Endodermal cell (in vitro differentiated cells): ENCODE measurements at places on chromosomes 1 and 21. TPM values are rescaled to one million over a fixed set of nuclear protein-coding genes. Genes with fewer than 3 reads are reported as not detected.

The HTR1D gene
- total RNA-seq: 1.2 to 2.9 TPM (median 2.6 TPM) in 3 replicates

The GBP6 gene
- not detected in 2 replicates for total RNA-seq

The AMY1A gene
- total RNA-seq: not detected in 3 replicates

The NBPF6 gene
- not detected in 2 replicates for total RNA-seq

- no peak for DNase-seq
- no peak overlapping the region for H3K27ac ChIP-seq
- no peaks in the 10 kb centered on the region for H3K4me1 ChIP-seq
- H3K27me3 ChIP-seq: no peaks in the 10 kb centered on the region
Observed at GRCh38 chr1:27967884-27968466, 8.2 kb downstream of the XKR8 start.

DNA sequence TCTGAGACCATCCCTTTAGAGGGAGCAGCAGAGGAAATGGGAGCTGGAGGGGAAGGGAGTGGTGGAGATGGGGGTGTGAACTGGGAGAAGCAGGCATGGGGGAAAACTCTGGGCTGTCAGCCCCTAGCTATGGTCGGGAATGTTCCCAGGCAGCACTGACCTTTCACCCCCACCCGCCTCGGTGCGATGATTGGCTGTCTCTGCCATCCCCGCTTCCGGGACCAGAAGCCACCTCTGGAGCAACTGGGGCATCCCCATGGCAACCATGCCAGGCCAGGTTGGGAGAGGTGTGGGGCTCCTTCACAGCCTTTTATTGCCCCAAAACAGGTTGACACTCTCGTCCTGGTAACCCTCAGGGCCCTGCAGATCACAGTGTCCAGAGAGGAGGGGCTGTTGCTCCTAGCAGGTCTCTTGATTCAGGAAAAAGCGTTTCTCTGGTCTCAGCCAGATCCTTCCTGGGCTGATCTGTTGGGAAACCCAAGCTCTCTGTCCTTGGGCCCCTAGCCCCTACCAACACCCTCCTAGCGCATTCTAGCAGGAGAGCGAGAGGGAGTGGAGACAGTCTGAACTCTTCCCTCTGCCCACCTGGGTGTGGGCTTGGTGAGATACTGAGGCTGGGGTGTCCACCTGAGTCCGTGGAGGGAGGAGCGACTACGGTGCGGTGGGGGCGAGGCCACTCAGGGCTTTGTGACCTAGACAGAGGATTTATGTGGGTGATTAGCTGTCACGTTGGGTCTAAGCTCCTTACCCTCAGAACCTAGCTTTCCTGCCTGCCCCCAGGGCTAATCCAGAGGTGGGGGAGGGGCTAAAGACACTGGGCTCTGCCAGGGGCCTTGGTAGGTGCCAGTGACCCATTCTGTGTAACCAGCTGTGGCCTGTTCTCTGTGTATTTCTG lies 12.2 kb upstream of the SLC6A9 start:
- no peaks in the 10 kb centered on the region for H3K4me1 ChIP-seq
- no peaks in the 10 kb centered on the region for H3K27me3 ChIP-seq
- H3K36me3 ChIP-seq: no peaks in the 10 kb centered on the region

GRCh38 chr1:9362488-9362887 lies 69.8 kb downstream of the SPSB1 start:
- H3K27ac ChIP-seq: no peak overlapping the region
- peaks cover 4% of the 10 kb centered on the region for H3K36me3 ChIP-seq
- no peak for DNase-seq

GRCh38 chr21:32004291-32004690 lies 131.5 kb downstream of the HUNK start:
- H3K27ac ChIP-seq: no peak overlapping the region
- H3K4me1 ChIP-seq: no peaks in the 10 kb centered on the region
- H3K4me3 ChIP-seq: no peak overlapping the region
- DNase-seq: no peak
- no peaks in the 10 kb centered on the region for H3K27me3 ChIP-seq
- no peaks in the 10 kb centered on the region for H3K36me3 ChIP-seq

DNA sequence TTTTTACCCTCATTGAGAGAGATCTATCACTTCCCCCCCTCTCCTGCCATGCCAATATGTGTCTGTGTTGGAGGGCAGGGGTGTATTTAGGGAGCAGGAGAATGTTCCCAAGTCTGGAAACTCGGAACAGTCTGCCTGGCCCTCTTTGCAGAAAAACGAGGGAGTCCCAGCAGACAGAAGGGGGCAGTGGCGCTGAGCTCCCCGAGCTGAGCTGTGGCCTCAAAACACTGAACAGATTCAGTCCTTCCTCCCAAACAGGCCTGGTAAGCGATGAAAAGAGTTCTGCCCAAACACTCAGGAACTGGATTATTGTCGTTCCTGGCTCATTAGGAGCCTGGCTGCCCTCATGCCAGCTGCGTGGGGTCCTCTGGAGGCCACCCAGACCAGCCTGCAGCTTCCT lies 981 bp downstream of the CLDN14 start:
- peaks cover 18% of the 10 kb centered on the region for H3K4me1 ChIP-seq
- no peaks in the 10 kb centered on the region for H3K27me3 ChIP-seq
- peak; percentile 70 for DNase-seq

DNA sequence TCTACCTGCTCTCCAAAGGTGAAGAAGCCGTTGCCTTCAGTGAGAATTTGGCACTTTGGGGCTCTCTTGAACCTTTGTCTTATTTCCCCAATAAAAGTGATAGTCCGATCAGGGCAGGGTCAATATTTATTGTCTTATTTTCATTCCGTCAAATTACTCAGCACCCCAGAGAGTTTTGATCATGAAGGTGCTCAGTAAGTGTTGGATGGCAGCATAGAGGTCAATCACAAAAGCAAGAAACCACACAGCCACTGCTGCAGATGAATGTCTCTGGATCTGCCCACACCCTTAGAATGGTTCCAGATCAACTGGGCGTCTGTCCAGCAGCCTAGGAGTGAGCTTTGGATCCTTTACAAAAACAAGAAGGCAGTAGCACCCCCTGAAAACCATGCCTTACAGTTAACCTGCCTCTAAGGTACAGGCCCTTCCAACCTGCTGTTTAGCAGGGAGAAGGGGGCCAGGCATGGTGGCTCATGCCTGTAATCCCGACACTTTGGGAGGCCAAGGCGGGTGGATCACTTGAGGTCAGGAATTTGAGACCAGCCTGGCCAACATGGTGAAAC lies 97.3 kb downstream of the PSMG1 start:
- no peaks in the 10 kb centered on the region for H3K4me1 ChIP-seq
- H3K27ac ChIP-seq: no peak overlapping the region
- H3K36me3 ChIP-seq: no peaks in the 10 kb centered on the region
- H3K4me3 ChIP-seq: no peak overlapping the region
- H3K27me3 ChIP-seq: no peaks in the 10 kb centered on the region

DNA sequence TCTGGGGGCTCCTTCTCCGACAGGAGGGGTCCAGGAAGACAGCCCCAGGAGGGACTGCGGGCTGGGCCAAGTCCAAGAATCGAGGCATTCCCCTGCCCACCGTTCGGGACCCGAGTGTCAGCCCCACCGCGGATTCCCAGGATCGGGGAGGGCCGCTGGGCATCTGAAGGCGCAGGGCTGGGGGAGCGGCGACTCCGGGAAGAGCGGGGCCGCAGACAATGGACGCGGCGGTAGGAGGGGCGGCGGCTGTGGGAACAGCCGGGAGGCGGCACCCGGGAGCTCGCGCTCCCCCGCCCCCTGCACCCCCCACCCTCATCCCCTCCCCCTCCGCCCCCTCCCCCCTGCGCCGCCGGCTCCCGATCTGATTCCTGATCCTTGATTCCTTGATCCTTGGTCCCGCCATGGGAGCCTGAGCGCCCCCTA lies at the start of gene VANGL2:
Gene VANGL2 (plus strand): TSS at position 342 of the 423 bp plus-strand sequence. CDS start 15,274 bp downstream, outside the sequence.
- H3K36me3 ChIP-seq: peaks cover 4% of the 10 kb centered on the region
- peak within 1 kb of the TSS; percentile 99 for H3K27ac ChIP-seq
- no peaks in the 10 kb centered on the region for H3K27me3 ChIP-seq
- DNase-seq: peak; percentile 96
- H3K4me1 ChIP-seq: peaks cover 3% of the 10 kb centered on the region

DNA sequence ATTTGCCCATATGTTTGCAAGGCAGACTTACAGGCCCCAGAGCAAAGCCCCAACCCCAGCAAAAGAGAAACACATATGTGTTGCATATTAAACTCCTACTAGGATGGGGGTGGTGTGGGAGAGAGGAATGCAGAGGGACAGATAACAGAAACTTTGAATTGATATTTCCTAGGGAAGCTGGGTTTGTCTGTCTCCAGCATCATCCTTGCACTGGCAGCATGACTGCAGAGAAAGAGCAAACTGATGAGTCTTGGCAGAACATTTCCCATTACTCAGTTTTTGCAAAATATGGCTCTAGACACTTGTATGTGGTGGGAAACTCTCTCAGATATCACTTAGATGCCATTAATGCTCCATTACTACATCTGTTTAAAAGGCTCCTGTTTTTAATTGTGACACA lies 43.8 kb upstream of the MARK1 start:
- no peak for DNase-seq
- no peak overlapping the region for H3K4me3 ChIP-seq
- no peaks in the 10 kb centered on the region for H3K4me1 ChIP-seq
- no peaks in the 10 kb centered on the region for H3K27me3 ChIP-seq
- H3K27ac ChIP-seq: no peak overlapping the region

DNA sequence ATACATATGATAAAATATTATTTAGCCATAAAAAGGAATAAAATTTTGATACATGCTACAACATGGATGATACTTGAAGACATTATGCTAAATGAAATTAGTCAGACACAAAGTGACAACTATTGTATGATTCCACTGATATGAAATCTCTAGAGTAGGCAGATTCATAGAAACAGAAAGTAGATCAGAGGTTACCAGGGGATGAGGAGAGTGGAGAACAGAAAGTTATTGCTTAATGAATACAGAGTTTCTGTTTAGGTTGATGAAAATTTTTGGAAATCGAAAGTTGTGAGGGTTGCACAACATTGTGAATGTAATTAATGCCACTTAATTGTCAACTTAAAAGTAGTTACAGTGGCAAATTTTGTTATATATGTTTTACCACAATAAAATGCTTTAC lies 315.7 kb upstream of the USP25 start:
- no peaks in the 10 kb centered on the region for H3K27me3 ChIP-seq
- DNase-seq: no peak
- H3K4me3 ChIP-seq: no peak overlapping the region
- H3K4me1 ChIP-seq: no peaks in the 10 kb centered on the region

DNA sequence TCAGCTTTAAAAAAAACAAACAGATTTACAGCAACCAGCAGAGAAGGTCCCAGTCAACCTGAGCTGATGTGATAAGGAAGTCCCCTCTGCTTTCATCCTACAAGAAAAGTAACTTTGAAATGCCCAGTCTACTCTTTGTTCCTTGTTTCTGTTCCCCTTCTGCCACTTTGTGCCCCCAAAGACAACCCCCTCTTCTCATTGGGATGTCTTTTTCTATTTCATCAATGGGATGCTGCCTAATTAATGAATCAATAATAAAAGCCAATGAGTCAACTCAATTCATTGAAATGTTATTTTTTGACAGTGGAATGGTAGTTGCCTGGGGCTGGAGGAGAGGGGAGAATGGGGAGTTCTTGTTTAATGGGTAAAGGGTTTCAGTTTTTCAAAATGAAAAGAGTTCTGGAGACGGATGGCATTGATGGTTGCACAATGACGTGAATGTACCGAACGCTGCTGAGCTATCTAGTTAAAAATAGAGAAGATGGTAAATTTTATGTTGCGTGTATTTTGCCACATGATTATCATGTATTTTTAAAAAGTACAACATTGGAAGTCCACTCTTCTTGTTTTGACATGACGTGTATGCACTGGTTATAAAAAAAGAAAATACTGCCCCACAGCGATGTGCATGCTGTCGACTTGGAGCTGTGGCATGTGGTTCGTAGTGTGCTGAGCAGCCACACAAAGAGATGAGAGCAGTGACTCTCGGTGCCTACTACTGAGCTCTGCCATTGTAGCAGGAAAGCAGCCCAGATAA lies 22.4 kb upstream of the PADI2 start:
- no peak overlapping the region for H3K27ac ChIP-seq
- no peaks in the 10 kb centered on the region for H3K4me1 ChIP-seq
